ENCODE measurements at places on chromosomes 16 and 17.

GRCh38 chr16:66212428-66212827 lies 154.1 kb upstream of the CDH5 start:
- DNase-seq, result peak; percentile 13

- DNase-seq, result no peak
These were observed 24.8 kb downstream of the KRT23 start for GRCh38 chr17:40912486-40913210.

DNA sequence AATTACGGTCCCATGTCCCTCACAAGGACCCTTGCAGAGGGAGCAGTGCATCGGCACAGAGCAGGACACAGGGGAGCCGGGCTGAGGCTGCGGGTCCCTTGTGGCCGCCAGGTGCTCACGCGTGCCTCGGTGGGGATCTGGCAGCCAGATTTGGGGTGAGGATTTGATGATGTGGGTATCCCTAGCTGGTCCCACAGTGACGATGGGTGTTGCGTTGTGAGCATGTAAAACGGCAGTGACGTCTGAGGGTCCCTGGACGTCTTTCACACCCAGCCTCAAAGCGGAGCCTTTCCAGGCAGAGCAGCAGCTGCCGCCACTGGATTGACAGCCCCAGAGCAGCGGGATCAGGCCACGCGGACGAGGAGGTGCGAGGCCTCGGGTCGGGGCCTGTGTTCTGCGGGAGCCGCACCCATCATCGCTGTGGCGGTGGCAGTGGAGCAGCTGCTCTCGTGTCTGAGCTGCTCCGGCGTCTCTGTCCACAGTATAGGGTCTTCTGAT lies 54.6 kb downstream of the WDR45B start:
- DNase-seq, result no peak

GRCh38 chr17:17783116-17783824 lies 53.5 kb downstream of the SREBF1 start:
- peak; percentile 52 for DNase-seq

DNA sequence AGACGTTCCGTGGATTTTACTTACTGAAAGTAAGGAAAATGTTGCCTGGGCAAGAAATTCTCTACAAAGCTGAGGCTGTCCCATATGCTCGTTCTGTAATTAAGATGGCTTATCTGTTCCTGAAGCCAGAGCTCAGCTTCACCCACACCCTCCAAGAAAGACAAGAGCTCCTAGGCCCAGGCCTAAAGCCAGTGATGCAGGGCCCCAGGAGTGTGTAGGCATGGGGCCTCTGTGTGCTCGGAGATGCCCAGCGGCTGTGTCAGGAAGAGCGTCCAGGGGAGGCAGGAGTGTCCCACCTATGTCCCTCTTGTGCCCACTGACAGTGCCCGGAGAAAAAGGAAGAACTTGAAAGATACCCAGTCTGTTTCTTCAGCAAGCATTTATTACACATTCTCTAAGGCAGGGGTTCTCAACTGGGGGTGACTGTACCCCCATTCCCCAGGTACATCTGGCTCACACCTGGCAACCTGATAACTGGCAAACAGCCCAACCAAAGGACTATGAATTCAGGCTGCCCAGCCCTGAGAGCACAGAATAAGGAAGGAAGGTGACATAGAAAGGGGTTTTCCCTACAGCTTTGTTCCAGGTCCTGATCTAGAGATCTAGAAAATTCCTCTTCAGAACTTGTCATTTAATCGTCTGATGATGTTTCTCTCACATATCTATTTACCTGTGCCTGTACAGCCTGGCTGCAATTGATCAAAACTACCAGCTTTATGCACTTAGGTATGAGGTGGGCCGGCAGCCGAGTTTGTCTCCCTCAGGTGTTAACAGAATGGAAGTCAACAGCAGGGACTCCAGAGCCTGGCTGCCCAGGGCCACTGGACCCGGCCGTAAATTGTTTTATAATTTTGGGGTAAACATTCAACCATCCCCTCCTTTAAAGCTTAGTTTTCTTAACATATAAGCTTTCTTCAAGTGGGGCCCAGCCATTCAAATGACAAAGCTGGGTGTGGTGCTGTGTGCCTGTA lies 12.0 kb downstream of the SNN start:
- no peak for DNase-seq

- DNase-seq, result no peak
These were observed 60.1 kb downstream of the ARSG start for GRCh38 chr17:68351395-68351794.

GRCh38 chr17:42904110-42904469 lies 3.5 kb downstream of the G6PC1 start:
- DNase-seq, result no peak

DNA sequence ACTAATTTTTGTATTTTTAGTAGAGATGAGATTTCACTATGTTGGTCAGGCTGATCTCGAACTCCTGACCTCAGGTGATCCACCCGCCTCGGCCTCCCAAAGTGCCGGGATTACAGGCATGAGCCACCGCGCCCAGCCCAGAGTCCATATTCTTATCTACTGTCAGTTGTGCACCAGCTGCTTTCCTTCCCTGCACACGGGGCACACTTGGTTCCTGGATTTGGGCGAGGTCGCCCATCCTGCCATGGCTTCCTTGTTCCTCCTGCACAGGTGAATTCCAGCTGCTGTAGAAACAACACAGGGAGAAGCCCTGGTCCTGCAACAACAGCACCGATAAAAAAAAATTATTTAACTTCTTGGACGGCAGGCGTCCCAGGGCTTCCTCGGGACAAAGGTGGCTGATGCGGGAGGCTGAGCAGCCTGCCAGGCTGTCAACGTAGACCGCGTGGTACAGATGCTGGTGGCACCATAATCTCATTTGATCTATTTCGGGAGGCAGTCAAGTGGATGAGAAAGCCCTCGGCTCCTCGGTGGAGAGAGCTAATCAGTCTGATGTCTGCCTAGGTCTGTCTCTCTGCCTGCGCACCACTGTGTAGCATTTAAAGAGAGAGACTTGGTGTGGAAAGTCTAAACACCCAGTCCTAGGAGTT lies 19.1 kb downstream of the RGS9 start:
- no peak for DNase-seq

GRCh38 chr17:32495359-32496231 lies 8.8 kb downstream of the CDK5R1 start:
- no peak for DNase-seq

DNA sequence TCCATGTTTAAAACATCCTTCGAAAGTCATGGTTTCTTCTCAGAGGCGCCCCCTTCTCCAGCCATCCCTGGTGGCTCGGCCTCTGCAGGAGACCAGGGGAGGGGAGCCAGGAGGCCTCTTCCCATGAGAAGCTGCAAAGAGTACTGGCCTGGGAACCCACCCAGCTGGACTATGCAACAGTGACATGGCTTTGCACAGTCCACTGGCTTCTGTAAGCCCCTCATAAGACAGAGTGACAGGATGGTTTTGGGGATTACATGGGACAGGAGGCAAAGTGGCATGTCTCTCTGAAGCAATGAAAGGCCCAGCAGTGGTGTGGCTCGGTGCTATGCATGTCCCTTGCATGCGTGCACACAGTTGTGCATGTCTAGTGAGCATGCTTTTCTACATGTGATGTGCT lies 99.5 kb downstream of the C16orf78 start:
- no peak for DNase-seq

DNA sequence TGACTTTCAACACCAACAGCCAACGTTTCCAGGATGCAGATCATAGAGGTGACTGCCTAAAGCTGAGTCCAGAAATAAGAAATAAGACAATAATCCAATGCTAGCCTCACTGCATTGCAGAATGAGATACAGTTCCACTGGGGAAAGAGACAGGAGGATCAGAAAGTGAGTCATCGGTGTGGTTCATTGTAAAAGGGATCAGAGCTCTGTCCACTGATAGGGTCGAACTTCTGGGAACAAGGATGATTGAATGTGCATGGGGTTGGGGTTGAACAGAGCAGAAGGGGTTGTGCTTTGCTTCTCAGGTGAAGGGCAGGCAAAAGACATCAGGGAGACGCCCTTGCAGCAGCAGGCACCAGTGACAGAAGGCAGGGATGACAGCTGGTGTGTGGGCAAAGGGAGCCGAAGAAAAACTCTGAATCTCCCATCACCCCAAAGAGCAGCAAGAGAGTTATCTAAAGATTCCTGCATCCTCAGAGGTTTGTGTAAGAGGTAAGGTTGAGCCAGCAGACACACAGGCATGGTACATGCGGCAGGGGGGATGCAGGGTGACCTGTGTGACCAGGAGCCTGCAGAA lies 16.4 kb downstream of the CLEC10A start:
- no peak for DNase-seq

DNA sequence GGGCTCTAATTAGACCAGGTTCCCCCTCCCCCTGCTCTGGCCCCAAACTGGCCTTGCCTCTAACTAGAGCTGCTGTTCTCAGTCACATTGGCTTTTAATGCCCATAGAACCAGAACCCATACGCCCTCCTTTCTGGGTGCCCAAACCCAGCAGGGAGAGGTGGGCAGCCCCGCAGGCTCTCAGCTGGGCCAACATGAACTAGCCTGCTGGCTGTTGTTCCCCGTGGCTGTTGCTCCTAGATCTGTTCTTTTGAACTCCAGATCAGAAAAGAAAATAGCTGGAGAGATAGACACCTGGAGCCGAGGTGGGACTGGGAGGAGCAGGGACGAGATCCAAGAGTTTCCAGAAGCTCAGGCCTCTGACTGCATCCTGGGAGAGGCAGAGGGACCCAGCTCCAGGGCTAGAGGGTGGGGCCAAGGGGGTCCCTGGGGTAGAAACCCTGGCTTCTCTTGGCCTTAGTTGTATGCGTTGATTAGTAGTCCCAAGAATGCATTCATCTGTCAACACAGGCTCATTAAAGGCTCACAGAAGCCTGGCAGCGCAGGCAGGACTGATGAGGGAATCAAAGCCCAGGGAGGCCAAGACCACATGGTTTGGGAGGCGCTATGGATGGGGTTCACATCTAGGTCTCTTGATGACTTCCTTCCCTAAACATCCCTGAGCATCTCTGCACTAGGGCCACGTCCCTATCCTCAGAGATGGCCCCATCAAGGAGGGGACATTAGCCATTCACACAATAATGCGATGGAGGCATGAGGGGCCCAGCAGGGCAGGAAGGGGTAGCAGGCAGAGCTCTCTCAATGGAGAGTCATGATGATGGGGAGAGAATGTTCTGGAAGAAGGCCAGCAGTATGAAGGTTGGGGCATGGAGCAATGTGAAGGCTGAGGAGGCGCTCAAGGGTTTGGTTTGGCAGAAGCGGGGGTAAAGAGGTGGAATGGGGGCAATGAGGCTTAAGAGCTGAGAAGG lies 1.3 kb upstream of the CPSF4L start:
- no peak for DNase-seq
